Fibroblast of skin of right biceps (primary cell): ENCODE measurements at places on chromosomes 11 and 22.

DNA sequence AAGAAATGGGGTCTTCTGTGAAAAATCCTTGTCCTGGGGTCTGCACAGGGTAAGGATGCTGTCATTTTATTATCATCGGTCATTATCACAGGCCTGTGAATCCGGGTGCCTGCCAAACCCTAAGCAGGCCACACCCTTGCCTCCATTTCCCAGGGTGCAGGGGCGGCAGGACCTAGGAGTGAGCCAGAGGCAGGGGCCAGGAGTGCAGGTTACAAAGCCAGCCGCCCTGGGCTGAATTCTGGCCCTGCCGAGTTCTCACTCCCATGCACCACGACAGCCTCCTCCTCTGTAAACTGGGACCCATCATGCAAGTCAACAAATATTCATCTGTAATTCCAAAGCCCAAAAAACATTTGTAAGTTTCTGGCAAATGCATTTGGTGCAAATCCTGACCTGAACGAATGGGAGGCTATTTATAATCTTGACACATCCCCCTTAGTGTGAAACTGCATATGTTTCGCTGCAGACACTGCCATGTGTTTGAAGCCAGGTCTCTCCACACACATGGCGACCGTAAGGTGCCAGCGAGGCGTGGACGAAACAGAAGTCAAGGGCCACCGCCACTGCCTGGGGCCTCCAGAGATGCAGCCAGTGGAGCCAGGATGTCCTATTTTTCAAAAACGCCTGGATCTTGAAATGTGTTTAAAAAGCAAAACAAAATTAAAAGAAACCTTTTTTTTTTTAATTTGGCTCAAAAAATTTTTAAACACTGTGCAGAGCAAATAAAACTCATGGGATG is 6.7 kb downstream of the CD5 start:
- DNase-seq: no peak

DNA sequence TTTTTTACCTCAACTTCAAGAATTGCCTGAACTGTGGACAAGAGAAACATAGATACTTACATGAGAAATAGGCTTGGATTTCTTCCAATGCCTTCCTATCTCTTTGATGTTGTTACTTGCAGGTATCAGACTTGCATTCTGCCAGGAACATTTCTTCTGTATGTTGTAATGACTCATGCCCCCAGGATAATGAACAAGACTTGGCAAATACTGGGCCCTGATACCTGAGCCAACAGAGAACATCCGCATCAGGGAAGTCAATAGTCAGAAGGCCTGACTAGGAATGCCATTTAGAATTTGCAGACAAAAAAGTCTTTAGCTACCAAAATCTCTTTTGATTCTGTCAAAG is 273.7 kb upstream of the KIRREL3 start:
- DNase-seq: no peak

DNA sequence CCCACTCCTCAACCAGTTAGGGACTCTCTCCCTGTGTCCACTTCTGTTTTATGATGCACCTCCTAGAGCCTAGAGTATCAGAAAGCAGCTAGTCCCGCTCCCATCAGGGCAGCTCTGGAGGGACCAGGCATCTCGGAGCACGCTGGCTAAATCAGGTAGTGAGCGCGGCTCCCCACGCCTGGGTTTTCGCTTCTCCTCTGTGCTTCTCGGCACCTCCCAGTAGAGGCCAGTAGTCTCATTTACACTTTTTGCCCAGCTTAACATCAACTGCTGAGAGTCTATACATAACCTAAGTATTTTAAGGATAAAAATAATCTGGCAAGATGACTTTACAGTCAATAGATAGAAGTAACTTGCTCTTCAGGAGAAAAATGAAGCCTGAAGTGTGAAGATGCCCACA is 473.8 kb downstream of the OPCML start:
- no peak for DNase-seq

DNA sequence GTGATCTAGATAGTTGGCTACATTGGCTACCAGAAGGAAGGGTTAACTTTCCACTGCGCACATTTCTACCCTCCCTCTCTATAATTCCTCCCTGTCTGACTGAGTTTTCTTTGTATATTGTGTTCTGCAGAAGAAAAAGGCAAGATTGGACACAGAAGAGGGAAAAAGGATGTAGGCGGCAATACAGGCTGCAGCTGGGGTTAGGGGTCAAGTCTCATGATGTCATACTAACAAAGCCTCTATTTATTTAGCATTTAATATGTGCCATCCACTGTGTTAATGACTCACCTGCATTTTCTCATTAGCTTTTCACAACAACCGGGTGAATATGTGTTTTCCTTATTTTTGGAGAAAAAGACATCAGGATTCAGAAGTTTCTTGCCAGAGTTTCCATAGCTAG is 2.0 kb downstream of the FAM83F start:
- no peak for DNase-seq

- peak; percentile 5 for DNase-seq
Measured at GRCh38 chr11:123590296-123590912, 64.0 kb downstream of the SCN3B start.

GRCh38 chr11:111502611-111503010 is 9.6 kb downstream of the BTG4 start:
- DNase-seq: no peak

DNA sequence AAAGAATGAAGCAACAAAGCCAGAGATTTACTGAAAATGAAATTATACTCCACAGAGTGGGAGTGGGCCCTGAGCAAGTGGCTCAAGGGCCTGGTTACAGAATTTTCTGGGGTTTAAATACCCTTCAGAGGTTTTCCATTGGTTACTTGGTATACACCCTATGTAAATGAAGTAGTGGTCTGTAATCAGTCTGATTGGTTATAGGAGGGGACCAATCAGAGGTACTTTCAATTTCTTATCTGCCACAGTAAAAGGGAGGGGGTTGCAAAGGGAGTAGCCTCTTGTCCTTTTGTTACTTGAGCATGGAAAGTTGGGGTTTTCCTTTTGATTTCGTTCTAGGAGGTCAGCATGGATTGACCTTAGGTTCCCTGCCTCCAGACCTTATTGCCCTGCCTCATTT is 63.5 kb downstream of the ATM start:
- no peak for DNase-seq

- DNase-seq: peak; percentile 77
Measured at GRCh38 chr11:108115500-108116140, 5.7 kb upstream of the ACAT1 start.

DNA sequence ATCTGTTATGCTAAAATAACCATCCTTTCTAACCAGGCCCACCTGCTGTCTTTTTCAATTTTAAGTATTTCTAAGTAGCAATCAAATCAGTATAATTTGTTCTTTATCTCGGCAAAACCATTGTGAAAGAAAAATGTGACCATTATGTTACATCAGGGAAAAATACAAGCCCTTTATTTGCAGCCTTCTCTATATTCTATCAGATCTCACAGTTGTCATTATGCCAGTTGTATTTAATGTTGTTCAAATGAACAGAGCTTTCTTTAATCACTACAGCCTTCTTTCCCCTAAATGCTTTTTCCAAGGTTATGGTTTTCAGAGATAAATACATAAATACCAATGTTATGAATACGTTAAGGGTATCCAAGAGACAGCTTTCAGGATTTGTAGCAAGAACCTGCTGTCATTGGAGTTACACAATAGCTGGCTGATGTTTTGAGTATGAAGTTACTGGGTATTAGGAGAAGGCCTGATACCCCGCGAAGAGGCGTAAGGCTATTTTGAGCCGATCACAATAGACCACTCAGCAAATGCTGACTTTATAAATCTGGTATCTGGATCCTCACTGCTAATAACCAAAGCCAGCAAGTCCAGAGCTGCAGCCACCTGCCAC is 406.3 kb downstream of the CADM1 start:
- DNase-seq: peak; percentile 3

DNA sequence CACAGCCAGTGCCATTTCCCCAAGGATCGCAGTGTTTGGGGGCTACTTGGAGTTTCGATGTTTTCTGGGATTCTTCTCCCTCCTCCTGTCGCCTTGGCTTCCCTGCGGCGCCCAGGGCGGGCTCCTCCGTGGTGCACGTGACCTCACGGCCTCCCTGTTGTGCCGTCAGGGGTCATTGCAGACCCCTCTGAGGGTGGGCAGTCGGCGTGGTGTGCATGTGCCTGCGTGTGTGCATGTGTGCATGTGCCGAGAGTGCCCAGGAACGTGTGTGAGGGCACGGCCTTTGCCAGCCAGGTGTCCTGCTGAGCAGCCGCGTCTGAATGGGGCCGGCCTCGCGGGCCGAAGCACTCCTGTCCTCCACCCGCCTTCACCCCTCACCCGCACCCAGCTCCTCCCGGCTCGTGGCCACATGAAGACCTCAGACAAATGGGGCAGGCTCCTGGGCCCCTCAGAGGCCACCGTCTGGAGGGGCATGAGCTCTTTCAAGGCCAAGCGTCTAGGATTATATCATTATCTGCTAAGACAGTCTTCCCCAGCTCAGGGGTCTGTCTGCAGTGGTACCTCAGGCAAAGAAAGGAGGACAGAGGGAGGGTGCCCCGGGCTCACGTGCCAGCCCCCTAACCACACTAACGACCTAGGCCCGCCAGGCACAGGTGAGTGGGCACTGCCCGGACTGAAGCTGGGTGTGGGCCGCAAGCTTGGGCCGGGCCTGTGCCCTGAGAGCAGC is 9.4 kb upstream of the MRPL23 start:
- no peak for DNase-seq

DNA sequence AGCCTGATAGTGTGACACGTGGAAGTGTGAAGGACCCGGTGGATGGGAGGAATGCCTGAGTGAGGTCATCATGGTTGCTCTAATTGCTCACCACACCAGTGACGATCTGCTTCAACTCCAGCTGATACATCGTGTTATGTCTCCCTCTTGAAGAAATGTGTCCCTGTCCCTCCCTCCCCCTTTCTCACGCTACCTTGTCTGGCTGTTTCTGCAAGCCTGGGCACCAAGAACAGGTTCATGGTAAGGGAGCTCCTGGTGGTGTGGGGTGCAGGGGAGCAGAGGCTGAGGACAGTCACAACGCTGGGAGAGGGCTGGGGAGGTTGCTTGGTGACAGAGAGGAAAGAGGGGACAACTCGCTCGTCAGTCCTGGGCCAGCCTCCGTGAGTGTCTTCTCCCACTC is 413.4 kb downstream of the SOX6 start:
- no peak for DNase-seq

GRCh38 chr11:123630126-123630608 is 24.3 kb downstream of the SCN3B start:
- no peak for DNase-seq

DNA sequence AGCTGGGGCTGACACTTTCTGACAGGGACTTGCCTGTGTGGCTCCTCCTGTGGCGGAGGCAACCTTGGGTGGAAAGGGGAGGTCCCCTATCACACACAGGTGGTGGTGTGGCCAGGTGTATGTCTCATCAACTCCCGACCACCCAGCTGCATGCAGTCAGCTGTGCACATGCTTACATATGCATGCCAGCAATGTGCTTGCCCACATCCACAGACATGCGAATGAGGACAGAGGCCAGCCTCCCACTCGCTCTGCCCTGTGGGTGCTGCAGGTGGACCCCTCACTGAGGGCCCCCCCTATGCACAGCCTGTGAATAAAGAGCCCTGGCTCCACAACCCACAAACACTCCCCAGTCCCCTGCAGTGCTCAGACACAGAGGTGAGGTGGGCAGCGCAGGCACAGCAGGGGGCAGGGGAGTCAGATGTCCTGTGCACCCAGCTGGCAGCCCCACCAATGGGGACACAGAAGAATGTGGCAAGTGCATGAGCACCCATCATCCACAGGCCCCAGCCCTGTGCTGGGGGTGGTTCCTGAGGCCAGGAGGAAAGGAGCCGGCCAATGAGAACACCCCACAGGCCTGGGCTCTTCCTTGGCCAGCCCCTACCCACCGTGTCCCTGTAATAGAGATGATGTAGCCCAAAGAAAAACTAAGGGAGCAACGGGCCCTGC is 9.5 kb downstream of the GNB1L start:
- no peak for DNase-seq

GRCh38 chr11:19977941-19978340 is 182.3 kb downstream of the DBX1 start:
- no peak for DNase-seq

DNA sequence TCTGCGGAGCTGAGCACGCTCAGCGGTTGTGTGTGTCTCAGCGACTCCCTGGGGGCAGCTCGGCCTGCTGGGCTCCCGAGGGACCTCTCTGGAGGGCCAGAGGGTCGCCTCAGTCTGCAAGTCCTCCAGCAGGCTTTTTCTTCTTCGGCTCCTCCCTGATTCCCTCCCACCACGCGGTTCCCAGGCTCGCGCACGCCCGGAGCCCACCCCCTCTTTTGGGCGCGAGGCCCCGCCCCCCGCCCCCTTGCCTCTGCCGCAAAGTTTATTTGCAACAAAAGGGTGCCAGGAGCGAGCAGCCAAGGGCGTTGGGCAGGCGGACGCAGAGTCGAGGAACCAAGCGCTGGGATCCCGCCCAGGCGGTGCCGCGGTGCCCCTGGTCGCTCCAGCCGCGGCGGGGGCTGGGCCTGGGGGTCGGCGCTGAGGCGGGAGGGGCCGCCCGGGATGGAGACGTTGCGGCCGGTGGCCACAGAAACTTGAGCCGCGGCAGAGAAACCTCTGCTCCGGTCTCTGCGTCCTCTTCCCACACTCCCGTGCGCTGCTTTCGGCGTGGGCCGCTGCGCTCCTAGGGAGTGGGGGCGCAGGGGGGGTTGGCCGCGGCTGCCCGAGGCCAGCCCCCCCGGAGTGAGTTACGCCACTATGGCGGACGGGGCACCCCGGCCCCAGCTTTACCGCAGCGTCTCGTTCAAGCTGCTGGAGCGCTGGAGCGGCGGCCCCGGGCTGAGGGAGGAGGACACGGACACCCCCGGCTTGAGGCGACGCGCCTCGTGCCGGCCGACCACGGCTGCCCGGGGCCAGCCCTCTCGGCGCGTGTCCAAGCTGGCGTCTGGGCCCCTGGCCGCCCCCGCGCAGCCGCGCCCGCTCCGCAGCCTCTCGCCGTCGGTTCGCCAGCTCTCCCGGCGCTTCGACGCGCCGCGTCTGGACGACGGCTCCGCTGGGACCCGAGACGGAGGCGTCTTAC is at the start of gene ARHGEF17:
Gene ARHGEF17, plus strand, starts transcription at position 274 of the 958 bp plus-strand sequence. Its CDS starts 363 bp downstream, at position 637.
- DNase-seq: peak; percentile 86

GRCh38 chr11:1516273-1517067 is 29.9 kb upstream of the MOB2 start:
- DNase-seq: peak; percentile 47

DNA sequence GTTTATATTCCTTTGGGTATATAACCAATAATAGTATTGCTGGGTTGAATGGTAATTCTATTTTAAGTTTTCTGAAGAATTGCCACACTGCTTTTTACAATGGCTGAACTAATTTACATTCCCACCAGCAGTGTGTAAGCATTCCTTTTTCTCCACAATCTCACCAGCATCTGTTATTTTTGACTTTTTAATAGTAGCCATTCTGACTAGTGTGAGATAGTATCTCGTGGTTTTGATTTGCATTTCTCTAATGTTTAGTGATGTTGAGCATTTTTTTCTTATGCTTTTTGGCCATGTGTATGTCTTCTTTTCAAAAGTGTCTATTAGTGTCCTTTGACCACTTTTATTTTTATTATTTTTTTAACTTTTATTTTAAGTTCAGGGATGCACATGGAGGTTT is 275.3 kb downstream of the METTL15 start:
- peak; percentile 87 for DNase-seq

DNA sequence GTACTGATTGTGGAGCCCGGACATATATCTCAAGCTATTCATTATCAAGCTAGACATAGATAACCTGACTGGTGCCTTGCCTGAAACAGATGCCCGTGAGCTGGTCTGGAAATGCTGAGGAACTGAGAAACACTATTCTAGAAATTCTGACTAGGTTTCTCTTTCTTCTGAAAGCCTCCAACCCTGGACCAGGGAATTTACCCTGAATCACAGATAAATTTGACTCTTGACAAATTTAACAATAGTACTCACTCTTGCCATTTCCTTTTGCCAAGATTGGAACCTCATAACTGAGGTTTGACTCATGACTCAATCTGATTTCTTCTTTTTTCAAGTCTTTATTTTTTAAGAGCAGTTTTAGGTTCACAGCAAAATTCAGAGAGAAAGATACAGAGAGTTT is 189.6 kb upstream of the SYN3 start:
- DNase-seq: no peak

GRCh38 chr11:69409812-69410645 is 71.4 kb upstream of the LINC01488 start:
- DNase-seq: no peak
